ENCODE measurements at places on chromosomes 6 and 20. TPM values are rescaled to one million over a fixed set of nuclear protein-coding genes. Genes with fewer than 3 reads are reported as not detected.

The FAM83C gene
- not detected for total RNA-seq

The SLC13A3 gene
- 0.12 TPM for total RNA-seq

The ETV7 gene
- 0.15 TPM for total RNA-seq

The CD40 gene
- 6.7 TPM for total RNA-seq

The ASXL1 gene
- total RNA-seq = 25.7 TPM

The OR2B2 gene
- not detected for total RNA-seq

The DNPH1 gene
- 31.2 TPM for total RNA-seq

The SOBP gene
- 15.3 TPM for total RNA-seq

DNA sequence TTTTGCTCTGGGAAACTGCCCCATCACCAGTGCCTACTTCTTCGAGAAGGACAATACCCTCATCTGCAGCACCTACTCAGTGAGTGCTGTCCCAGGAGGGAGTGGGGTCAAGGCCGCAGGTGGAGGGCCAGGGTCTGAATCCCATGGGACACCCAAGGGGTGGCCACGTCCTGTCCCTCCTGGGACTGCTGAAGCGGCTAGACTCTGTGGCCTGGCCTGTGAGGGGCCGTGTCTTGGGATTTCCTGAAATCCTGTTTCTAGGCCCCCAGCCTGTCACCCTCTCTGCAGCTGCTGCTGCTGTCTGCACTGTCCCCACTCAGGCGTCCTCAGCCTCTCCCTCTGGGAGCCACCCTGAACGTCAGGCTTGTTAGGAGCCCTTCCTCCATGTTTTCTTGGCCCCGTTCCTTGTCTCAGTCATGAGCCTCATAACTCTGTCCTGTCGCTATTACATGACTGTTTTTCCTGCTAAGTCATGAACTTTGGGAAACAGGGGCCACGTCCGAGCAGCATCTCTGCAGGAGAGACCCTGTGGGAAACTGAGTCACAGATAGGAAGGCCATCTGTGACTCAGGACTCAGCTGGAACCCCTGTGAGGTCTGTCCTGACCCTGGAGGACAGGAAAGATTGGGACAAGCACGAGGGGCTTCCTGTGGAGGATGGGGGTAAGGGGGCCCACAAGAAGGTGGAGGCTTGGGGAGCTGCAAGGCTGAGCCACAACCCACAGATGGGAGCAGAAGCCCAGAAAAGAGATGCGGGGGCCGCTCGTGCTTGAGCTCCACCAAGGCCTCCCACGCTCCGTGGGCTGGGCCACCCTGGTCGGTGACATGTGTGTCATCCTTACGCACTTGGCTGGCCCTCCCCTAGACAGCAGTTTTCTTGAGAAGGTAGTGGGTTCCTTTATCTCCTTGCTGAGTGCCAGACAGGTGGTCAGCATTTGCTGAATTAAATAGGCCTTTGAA is 49.9 kb downstream of the EFCAB8 start:
- DNase-seq = no peak

GRCh38 chr6:34834789-34835518 is 43.1 kb downstream of the BLTP3A start:
- DNase-seq = no peak

DNA sequence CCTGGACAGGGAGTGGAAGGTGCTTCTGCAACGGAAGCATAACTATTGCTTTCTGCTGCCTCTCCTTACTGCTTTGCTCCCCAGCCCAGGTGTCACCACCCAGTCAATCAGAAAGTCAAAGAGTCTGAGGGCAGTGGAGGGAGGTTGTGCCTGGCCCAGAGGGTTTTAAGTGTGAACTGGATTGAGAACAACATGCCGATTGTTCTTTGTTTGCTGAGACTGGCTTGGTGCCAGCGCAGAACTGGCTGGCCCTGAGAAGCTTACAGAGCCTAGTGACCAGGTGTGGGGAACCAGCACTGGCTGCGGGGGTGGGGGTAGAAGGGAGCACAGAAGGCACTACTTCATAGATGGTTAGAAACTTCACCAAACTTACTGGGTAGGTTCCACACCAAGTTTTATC is 31.1 kb upstream of the ENPP4 start:
- DNase-seq = peak; percentile 53

DNA sequence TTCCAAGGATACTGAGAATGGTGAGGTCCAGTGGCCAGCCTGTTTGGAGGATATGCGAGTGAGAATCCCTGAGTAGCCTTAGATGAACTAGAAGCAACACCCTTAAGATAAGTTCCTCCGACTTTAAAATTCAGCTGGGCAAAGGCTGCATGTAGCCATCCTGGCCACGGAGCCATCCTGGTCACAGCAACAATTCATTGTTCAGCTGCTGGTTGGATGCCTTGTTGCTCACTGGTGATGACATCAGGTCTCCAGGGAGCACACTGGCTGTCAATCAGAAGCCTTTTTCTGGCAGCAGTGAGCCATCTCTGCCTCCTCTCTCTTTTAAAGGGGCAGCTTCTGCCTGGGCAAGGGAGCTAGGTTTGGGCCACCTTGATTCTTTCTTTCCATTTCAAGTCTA is 22.4 kb upstream of the RIMS4 start:
- DNase-seq = no peak

- DNase-seq = peak; percentile 69
Measured at GRCh38 chr6:166465671-166466087, 82.9 kb upstream of the MPC1 start.

DNA sequence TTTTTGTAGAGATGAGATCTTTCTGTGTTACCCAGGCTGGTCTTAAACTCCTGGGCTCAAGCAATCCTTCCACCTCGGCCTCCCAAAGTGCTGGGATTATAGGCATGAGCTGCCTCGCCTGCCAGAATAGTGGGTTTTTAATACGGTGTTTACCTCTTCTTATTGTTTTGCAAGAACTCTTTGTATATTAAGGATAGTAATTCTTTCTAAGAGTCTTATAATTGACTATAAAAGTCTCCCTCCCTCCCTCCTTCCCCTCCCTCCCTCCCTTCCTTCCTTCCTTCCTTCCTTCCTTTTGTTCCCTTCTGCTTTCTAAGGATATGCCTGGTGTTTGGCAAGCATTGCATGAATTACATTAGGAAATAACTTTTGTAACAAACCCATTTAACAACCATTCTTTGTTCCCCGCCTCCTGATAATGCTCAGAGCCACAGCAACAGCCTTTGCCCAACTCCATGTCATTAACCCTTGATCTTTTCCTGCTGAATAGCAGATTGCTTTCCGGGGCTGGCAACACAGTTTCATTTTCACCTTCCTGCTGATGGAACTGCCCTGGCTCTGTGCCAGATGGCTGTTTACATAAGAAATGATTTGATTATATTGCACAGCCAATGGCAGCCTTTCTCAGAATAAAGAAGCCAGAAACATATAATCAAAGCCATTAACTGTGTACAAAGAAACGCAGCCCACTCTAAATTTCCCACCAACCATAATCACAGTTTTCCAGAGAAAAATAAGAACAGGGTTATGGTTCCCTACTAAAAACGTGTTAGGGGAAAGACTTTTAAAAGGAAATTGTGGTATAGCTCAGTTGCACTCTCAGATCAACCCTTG is 143.7 kb upstream of the PTPN1 start:
- DNase-seq = peak; percentile 73

DNA sequence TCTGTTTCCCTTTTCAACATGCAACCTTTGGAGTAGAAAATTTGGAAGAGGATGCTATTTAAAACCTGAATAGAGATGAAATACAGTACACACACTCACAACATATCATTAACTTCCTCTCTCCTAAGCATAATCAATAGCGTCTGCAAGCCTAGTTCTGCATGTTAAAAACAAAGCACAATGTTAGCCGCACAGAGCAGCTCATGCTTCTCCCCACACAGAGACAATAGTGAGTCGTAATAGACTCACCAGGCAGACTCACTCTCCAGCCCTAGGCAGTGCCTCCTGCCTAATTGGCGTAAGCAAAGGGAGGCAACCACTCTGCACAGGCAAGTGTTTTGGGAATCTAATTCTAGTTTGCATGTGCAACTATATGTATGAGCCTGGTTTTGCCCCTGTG is 45.8 kb upstream of the ARID1B start:
- DNase-seq = no peak

GRCh38 chr20:36230019-36230418 is 6.3 kb upstream of the AAR2 start:
- no peak for DNase-seq

GRCh38 chr20:10779911-10780310 is 106.1 kb upstream of the JAG1 start:
- DNase-seq = no peak

- DNase-seq = no peak
Measured at GRCh38 chr20:37534401-37535157, 6.9 kb upstream of the BLCAP start.

DNA sequence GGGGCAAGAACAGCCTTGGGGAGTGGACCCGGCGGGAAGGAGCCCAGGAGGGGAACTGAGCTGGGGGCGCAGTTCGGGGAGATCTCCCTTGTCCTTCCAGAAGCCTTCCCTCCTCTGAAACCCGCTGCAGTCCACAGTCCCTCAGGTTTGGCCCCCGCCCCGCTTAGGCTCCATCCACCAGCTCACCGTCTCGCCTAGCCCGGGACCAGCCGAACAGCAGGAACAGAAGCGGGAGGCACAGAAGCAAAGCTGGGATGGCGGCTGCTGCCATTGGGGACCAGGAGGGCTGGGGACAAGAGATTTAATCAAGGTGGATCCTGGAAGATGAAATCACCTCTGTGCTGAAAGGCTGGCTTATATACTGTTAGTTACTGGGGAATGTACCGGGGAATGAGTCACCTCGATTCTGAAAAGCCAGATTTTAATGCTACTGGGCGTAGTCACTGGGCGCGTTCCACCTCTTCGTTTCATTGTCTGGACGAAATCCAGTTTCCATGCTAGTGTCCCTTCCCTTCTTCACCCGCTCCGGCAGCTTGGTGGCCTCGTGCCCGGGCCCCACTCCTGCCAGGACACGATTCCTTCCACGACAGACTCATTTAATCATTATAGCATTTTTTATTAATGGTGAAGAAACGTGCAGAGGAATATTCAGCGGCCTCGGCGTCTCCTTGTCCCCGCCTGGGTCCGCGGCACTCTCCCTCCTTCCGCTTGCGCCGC is at the start of gene RAET1L:
Gene RAET1L, minus strand, starts transcription at position 332 of the 717 bp plus-strand sequence. Its CDS starts 61 bp downstream, at position 271.
- peak; percentile 56 for DNase-seq

GRCh38 chr6:162416831-162417537 is 310.6 kb downstream of the PRKN start:
- DNase-seq = no peak

DNA sequence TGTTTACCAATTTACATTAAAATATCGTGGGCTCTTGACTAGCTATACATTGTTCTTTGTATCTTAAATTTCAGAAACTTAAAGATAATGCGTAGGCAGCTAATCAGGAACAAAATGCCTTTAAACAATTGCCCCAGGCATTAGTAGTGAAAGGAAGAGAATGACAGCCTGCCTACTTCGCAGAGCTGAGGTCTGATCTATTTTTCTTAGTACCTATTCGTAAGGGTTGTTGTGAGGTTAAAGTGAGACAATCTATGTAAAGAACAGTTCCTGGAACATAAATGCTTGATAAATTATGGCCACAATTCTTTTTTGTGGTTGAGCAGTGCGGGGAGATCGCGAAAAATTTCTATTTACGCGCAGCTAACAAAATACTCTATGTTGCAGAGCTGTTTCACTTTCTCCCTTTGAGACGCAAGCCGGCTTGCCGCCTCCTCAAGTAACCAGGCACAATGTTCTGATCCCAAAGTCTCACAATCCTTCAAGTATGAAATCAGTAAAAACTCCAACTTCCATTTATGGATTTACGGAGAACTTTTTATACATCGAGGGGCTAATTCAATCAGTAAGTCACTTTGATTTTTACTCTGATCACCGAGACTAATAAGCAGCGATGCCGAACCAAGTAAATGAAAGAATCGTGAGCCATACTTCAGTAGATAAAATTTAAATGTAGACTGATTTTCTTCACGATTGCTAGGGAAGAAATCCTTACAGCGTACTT is 878 bp upstream of the PNRC1 start:
- DNase-seq = peak; percentile 67

DNA sequence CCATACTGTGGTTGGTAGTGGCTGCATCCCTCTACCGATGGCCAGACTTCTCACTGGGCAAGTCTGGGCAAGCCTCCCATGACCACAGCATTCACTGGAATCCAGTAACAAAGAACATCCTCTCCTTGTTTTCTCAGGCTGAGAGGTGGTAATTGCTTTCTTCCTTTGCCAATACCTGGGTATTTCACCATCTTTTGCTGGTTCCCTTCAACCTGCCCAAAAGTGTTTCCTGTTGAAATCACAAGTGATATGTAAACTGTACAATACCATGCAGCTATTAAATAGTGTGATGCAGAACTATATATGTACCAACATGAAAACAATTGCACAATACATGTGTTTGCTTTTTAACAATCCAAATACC is at the start of gene PTCHD4:
Gene PTCHD4, minus strand, starts transcription at position 55 of the 364 bp plus-strand sequence. CDS start 42,240 bp downstream, outside the sequence.
- no peak for DNase-seq

DNA sequence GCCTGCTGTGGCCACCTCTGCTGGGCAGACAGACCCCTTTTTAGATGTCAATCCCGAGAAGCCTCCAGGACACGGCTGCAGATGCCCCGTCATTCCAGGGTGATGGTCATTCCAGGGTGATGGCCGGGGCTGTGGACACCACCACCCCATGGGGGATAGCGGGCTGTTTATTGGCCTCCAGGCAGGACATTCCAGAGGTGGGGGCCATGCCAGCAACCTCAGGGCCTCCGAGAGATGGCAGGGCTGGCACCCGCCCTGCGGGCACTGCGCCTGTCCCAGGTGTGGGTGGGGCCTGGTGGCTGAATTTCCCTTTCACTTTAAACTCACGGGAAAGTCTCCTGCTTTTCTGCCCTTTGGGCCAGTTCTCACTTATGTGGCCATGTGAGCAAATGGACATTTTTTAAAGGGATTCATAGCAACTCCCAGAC is 14.5 kb downstream of the COL9A3 start:
- DNase-seq = peak; percentile 28

DNA sequence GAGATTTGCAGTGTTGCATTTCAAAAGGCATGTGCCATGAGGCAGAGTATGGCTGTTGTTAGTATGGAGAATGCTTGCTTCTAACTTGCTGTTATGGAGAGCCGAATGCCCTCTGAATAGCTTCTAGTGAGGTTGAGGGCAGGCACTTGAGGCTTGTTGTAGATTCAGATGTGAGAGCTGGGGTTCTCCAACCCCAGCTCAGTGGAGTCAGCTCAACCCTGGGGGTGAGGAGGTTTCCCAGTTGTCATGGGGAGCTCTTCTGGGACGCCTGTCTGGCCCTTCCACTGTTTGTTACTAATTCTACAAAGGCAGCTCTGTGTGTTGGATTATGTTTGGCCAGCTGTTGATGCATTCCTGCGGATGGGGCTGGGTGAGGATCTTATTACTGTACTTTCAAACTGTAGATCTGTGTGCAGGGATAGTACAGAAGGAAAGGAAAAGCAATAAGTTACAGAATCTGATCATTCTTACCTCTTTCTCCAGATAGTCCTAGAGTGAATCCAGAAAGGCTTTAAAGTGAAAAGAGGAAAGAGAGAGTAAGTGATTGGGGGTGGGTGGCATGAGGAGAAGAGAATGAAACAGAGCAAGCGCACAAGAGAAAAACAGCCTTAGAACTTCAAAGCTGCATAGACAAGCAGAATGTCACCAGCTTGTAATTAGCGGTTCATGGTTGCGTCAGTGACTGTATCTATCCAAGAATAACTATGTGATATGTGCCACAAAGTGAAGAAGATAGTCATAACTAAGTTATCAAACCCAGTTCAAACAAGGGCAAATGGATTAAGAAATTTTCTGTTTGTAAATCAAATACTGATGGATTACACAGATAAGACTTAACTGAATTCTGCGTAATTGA is 148.7 kb downstream of the PRL start:
- DNase-seq = peak; percentile 34
